WTC11 (cell line): ENCODE measurements at places on chromosomes 3 and 15. TPM values are rescaled to one million over a fixed set of nuclear protein-coding genes. Genes with fewer than 3 reads are reported as not detected.

GJD2 gene
- total RNA-seq: 0.14 to 0.22 TPM (median 0.21 TPM) in 3 replicates

FMN1 gene
- total RNA-seq: 3.6 to 4.5 TPM (median 4.1 TPM) in 3 replicates

MUC4 gene
- 2.1 to 2.8 TPM (median 2.3 TPM) in 3 replicates for total RNA-seq

ITIH1 gene
- 0.26 to 0.69 TPM (median 0.50 TPM) in 3 replicates for total RNA-seq

SEMA3G gene
- total RNA-seq: 1.6 to 2.5 TPM (median 2.5 TPM) in 3 replicates

DNA sequence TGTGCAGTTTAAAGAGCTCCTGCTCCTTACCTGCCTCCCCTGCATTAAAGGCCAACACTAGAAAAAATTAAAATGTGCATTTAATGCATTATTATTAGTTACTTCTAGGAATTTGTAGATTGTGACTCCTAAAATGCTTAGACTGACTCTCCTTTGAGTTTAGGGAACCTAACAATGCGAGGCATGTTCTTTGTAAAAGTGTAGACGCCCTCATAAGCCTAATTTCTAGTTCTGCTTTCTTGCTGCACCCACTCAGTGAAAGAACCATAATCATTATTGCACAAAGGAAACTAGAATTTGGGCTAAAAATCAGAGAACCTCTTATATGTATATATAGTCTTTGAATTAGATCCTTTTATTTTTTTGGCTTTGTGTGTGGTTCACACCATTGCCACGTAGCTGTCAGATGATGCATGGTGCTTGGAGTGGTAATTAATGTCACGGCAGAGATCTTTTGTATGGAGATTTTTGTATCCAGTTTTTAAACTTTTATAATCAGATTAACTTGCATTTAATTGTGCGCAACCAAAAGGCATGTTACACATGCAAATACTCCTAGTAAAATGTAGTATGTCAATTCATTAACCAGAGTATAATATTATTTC is 710 bp downstream of the ABHD10 start:
- no peak overlapping the region for H3K27ac ChIP-seq
- DNase-seq: no peak
- H3K4me1 ChIP-seq: peaks cover 13% of the 10 kb centered on the region
- no peaks in the 10 kb centered on the region for H3K27me3 ChIP-seq
- peak overlapping the region; percentile 83 for H3K4me3 ChIP-seq

- H3K27me3 ChIP-seq: no peaks in the 10 kb centered on the region
- no peaks in the 10 kb centered on the region for H3K4me1 ChIP-seq
- no peaks in the 10 kb centered on the region for H3K36me3 ChIP-seq
- no peak overlapping the region for H3K4me3 ChIP-seq
Measured at GRCh38 chr3:165389064-165389463, 192.9 kb upstream of the SLITRK3 start.

DNA sequence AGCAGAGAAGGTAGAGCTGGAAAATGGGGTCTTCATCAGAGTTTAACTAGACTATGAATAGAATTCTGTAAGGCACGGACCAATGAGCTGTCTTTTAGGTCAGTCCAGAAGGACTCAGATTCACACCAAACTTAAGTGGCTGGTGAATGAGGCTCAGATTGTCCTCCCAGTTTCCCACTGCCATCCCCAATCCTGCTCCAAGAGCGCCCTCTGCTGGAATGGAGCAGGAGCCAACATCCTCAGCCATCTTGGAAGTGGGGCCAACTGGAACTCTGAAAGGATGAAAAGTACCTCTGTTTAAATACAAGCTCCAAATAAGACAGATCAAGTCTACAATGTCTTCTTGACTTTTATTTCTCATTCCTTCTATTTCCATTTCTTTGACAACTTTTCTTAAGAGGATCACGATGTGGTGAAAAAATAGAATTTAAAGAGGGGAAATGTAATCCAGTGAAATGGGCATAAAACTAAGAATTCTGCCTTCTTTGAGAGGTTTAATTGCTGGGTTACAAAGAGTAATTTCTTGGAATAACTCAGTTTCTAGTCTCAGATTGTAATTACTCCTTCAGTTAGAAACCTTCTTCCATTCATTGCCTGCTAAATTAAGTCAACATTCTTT is 217.1 kb upstream of the TPRG1 start:
- no peaks in the 10 kb centered on the region for H3K36me3 ChIP-seq
- H3K27ac ChIP-seq: no peak overlapping the region
- H3K27me3 ChIP-seq: no peaks in the 10 kb centered on the region
- DNase-seq: peak; percentile 83
- no peak overlapping the region for H3K4me3 ChIP-seq
- H3K4me1 ChIP-seq: peaks cover 11% of the 10 kb centered on the region

DNA sequence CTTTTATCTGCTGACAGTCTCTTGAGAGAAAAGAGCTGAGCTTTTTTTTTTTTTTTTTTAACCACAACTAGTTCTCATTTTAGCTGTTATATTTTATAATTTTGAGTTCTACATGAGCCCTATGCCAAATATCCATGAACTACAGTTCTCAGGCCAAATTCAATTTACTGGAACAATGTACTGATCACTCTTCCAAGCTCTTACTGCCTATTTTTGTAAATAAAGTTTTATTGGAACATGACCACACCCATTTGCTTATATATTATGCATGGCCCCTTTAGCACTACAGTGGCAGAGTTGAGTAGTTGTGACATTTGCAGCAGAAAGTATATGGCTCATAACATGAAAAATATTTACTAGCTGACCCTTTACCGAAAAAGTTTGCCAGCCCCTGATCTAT is 129.2 kb upstream of the SKOR1 start:
- no peaks in the 10 kb centered on the region; the same call in 1 of the 2 replicates for H3K27me3 ChIP-seq
- H3K4me1 ChIP-seq: peaks cover 18% of the 10 kb centered on the region
- no peak overlapping the region for H3K27ac ChIP-seq
- DNase-seq: no peak
- peaks cover 10% of the 10 kb centered on the region for H3K36me3 ChIP-seq
- H3K4me3 ChIP-seq: no peak overlapping the region

GRCh38 chr15:57872281-57873030 is 165.9 kb downstream of the POLR2M start:
- no peak overlapping the region for H3K27ac ChIP-seq
- H3K4me1 ChIP-seq: no peaks in the 10 kb centered on the region
- H3K36me3 ChIP-seq: no peaks in the 10 kb centered on the region
- no peak overlapping the region for H3K4me3 ChIP-seq
- no peak for DNase-seq
- H3K27me3 ChIP-seq: no peaks in the 10 kb centered on the region
